Umbilical cord (tissue), 2 donors: ENCODE measurements at places on chromosomes 16 and 17.

- DNase-seq: peak; percentile 82
These were observed 93.8 kb downstream of the GRIN2A start for GRCh38 chr16:10088380-10088793.

DNA sequence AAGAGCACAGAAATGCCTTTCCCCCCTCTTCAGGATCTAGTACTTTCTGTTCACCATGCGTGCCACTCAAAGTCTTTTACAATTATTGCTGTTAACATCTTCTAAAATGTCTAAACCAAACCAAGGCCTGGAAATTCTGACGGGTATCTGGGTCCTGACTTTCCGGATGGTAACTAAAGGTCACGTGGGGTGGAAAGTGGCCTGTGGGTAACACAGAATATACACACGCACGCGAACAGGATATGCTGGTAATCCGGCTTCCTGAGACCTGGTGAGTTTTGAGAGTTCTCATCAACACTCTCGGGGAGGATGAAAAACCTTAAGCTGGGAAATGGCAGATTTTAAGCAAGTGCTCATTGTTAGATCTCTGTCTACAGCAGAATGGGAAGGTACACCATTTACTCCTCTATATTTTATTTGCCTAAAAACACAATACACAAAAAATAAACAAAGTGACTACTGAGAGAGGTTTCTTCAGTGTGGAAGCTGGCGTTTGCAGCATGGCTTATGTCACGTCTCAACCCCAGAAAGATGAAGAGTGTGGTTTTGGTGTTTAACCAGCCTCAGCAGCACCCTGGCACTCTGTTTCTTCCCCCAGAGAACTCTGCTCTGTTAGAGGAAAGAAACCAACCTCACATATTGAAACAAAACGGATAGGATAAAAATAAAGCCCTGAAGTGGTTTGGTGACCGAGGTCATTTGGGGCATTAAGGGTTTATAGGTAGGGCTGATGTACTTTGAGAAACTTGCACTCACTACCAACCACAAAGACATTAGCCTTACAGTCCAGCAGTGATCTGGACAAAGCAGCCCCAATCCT, 37.3 kb downstream of the SMG6 start:
- no peak for DNase-seq

DNA sequence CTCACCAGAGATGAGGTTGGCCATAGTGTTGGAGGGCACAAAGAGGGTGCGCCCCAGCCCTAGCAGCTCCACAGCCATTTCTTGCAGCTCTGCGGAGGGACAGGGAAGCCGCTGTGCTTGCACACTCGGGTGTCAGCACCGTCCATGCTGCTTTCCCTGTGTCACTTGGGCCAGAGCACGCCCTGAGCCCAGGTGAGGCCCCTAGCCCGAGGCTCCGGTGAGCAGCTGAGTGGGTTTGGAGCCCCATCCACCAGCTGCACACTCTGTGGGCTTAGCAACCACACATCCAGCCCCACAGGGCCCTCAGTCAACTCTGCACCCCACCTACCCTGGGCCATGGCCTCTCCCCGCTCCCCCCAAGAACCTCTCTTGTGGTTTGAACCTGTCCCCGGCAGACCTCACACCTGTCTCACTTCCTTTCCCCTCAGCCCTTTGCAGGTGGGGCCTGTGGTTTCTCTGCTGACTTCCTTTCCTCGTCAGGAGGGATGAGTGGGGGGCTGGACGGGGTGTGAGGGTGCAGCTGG, 20.7 kb downstream of the TMEM235 start:
- DNase-seq: no peak

DNA sequence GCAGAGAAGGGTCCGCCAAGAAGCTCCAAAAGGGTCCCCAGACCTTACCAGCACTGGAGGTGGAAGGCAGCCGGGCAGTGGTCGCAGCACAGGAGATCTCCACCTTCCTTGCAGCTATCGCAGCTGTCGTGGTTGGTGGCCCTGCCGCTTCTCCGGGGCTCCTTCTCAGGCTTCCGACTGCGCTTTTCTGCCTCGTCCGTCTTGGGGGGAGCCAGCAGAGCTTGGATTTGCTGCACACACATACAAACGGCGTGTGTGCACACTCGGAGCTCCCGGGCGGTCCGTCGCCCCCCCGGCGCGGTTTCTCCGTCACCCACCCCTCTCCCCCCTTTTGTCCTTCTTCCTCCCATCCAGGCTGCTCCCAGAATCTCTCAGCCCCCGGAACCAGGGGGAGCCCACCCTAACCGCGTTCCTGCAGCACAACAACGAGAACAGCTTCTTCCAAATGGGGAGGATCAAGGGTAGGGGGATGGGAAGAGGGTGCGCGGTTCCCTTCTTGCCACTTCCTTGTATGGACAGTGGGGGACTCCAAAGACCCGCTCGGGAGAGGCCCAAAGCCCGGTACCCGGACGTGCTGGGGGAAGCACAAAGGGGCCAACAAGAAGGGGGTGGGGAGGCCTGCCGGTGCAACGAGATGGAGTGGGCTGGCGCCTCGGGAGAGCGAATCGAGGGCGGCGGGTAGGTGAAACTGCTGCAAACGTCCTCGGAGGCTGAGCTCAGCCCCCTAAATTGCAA, 1.1 kb downstream of the PHF12 start:
- DNase-seq: peak; percentile 66

GRCh38 chr17:67098006-67098405, 53.7 kb downstream of the CACNG1 start:
- DNase-seq: no peak

- no peak for DNase-seq
These were observed 15.8 kb upstream of the SRCIN1 start for GRCh38 chr17:38621538-38621937.

DNA sequence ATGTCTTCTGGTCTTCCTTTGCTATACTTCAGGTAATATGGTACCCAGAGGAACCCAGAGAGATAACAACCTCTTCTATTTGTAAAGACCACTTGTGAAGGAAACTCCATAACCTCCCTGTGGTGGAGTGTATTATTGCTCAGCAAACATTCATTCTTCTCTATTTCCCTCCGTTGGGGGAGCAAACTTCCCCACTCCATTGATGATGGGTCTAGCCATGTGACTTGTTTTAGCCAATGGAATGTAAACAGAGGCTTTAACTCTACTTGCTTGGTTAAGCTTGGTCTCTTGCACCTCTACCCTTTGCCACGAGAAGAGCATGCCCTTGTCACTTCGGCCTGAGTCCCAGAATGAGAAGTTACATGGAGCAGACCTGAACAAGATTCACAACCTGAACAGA, 30.0 kb upstream of the SKAP1 start:
- DNase-seq: no peak

DNA sequence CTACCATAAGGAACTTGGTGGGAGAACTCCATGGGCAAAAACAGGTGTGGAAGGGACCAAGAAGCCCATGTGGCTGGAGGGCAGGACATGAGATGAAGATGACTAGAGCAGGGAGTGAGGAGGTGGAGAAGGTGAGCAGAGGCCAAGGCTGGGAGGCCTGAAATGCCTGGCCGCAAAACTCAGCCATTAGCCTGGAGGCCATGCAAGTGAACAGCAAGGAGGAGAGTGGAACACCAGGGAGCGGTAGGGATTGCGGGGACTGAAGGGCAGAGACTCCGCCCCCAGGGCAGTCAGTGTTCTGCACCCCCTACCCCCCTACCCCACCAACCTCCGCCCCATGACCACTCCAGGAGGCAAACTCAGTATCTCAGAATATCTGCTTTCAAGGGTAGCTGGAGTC, 17.0 kb downstream of the BCL7C start:
- no peak for DNase-seq

DNA sequence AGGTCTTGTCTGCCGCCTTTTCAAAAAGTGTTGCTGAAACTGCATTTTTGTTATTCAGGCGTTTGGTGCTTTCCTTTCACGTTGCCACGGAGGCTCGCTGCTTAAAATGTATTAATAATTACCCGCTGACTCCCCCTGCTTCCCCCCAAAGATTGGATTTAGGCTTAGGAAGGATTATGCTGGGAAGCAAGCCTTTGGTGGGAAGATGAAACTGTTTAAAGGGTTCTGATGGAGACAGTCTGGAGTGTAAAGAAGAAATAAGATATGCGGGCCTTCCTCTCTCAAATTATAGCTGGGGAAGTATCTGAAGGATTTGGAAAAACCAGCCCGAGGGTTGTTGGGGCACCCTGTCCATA, 1.1 kb downstream of the KSR1 start:
- DNase-seq: peak; percentile 16

DNA sequence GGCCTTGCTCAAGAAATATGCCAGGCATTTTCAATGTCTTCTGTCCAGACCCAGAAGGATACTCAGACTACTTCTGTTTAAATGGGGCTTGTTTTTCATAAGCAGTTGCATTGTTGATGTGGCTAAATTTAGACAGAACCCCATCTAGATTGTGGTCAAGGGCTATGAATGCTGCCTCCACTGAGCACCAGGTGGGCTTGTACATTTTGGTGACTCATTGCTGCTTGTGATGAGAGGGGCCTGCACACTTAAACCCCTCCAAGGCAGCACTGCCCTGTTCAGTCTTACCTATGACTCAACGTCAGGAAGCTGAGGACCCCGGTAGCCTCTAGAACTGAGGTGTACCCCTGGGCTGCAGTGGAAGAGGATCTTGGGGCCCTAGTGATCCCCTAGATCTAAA, 144.0 kb downstream of the PRKCA start:
- no peak for DNase-seq
